T-helper 1 cell (primary cell): ENCODE measurements at places on chromosomes 1 and 21.

GRCh38 chr1:19079541-19080472, 123.3 kb upstream of the IFFO2 start:
- DNase-seq, result no peak

- DNase-seq, result no peak
Measured at GRCh38 chr1:38973659-38974437, 17.2 kb upstream of the AKIRIN1 start.

DNA sequence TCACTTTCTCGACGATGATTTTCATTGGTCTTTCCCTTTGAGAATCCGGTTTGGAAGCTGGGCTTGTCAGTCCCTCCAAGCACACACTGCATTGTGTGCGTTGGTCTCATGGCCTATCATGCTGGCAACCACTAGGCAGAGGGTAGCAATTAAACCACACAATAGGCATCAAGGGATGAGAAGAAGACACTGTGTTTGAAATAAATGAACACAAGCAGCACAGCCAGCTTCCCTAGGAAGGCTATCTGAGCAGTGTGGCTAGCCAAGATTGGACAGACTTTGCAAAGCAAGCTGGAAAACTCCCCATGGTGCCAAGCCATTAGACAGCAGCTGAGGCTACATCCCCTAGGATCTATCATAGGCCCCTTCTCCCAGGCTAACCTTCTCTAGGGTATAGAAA, 288.7 kb downstream of the NUF2 start:
- no peak for DNase-seq

GRCh38 chr1:25706146-25707089, 89.8 kb downstream of the MAN1C1 start:
- DNase-seq, result no peak

DNA sequence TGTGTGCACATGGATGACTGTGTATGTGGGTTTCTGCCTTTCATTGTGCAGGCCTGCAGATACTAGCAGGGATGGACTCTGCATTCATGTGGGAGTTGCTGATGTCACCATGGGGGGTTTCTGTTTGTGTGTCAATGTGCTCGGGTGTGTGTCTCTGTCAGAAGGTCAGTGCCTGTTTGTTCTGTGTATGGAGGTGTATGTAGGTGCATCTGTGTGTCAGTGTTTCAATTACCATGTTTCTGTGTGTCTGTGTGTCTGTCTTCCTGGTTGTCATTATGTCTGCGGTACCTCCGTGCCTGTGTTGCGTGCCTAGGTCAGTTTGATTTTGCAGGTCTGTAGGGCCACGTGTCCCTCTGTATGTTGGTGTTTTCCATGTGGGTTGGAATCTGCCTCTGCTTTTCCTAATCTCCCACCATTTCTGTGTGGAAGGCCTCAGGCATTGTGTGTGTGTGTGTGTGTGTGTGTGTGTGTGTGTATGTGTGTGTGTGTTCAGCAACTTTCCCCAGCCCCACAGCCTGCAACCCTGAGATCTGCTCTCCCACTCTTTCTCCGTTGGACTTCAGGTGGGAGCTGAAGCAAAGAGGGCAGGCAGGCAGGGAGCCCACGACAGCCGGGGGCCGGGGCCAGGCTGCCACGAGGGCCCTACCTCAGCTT, 36.7 kb upstream of the WASF2 start:
- DNase-seq, result no peak

DNA sequence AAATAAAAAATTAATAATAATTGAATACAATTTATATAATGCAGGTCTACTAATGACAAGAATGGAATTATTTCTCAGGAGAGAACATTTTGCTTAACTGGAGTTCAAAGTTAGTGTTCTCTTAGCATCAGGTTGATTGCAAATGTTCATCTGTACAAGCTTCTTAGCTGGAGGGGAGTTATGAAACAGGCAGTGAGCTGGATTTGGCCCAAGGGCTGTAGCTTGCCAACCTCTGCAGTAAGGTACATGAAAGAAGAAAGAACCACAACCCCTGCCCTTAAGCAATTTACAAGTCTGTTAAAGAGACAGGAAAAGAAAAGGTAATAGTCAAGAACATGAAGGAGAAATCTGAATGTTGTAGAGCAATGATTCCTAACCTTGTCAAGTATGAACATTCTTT, 17.0 kb downstream of the LPGAT1 start:
- DNase-seq, result no peak
